ENCODE measurements at places on chromosomes 11 and 22.

- no peak for DNase-seq
Observed at GRCh38 chr11:73099512-73100266, 42.4 kb downstream of the FCHSD2 start.

DNA sequence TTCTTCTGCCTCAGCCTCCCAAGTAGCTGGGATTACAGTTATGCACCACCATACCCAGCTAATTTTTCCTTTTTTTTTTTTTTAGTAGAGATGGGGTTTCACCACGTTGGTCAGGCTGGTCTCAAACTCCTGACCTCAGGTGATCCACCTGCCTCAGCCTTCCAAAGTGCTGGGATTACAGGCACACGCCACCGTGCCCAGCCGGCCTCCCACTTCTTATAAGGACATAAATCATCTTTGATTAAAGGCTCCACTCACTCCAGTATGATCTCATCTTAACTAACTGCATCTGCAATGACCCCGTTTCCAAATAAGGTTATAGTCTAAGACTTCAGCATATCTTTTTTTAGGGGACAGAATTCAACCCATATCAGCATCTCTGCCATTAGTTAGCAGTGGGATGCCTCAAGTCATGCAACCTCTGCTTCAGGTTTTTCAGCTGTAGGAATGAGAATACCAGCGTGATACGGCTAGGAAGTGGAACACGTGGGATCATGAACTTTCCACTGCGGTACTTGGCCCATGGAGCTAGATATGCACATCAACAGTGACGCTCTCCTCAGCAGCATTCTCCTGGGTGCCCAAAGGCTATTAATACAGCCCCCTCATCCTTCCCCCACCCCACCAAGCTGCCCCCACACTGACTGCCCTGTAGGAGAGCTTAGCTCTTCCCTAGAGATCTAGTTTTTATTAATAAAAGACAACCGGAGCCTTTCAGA is 41.4 kb downstream of the MCHR1 start:
- DNase-seq: no peak

GRCh38 chr22:45529971-45530575 is 27.4 kb downstream of the FBLN1 start:
- no peak for DNase-seq

- DNase-seq: no peak
Observed at GRCh38 chr22:46744581-46744980, 6.5 kb upstream of the CERK start.

Data from activated T-helper 1 cell treated with Interleukin-2 at 50 U/mL for 16 hours (primary cell).